ENCODE measurements at places on chromosomes 2 and 18. TPM values are rescaled to one million over a fixed set of nuclear protein-coding genes. Genes with fewer than 3 reads are reported as not detected.

DNA sequence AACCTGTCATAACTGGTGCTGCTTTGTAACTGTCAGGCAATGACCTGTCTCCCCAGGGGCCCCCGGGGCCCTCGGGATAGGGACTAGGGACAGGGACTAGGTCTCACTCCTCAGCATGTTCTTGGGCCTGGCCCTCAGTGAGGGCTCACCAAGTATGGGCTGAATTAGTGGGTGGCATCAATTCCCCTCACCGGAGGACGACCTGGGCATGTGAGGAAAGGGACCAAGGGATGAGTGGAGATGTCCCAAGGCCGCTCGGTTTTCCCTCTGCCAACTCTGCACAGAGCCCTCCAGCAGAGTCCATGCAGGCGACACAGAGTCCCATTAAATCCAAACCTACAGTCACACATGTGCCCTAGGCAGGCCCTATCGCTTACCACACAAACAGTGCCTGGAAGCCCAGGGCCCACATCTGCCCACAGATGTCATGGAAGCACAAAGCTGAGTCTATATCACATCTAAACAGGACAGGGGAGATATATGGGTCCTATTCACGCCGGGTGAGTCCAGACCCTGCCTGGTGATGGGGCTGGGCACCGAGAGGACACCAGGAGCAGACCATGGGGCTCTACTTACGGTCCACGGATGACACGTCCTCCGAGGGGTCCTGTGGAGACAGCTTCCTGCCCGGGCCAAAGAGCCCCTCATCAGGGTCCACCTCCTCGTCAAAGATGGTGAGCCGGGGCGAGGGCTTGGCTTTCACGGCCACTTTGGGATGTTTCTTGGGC lies 26.6 kb downstream of the HS1BP3 start:
- DNase-seq = no peak

Gene KYNU
- total RNA-seq = 2.1 TPM

GRCh38 chr2:239929504-239929903 lies 95.6 kb downstream of the NDUFA10 start:
- peak; percentile 4 for DNase-seq

- DNase-seq = no peak
Measured at GRCh38 chr2:108604196-108604595, 69.9 kb downstream of the LIMS1 start.

DNA sequence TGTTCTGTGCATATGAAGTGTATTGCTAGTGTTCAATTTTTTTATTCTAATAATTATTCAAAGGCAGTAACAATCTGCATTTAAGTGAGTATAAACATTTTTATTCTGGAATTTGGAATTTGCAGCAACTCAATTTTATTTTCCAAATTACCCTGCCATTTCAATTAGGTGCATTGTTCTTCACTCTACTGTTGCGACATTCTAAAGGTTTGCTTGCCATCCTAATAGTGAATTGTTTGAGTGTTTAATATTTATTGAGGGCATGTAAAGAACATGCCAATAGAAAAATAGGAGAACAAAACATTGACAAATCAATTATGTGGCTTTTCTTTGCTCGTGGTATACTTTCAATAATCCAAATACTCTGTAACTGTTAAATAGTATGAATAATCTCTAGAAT lies 18.0 kb downstream of the MEIS1 start:
- DNase-seq = no peak

Gene PSMA8
- not detected for total RNA-seq

DNA sequence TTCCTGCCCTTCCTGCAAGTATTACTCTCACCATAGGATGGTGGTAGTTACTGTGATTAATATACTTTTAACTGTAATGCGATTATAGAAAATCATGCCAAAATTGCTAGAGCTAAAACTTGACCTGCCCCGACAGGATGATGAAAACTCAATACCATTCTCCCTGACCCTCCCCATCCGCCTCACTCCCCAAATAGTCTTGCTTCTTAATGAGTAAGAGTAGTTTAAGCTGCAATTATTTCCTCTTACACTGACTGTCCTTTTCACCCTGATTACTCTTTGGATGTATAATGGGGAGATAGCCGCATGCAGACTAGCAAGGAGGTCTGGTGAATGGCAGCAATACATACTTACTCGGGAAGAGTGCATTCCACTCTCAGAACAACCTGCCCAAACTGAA lies 269.6 kb upstream of the SIX3 start:
- DNase-seq = no peak

DNA sequence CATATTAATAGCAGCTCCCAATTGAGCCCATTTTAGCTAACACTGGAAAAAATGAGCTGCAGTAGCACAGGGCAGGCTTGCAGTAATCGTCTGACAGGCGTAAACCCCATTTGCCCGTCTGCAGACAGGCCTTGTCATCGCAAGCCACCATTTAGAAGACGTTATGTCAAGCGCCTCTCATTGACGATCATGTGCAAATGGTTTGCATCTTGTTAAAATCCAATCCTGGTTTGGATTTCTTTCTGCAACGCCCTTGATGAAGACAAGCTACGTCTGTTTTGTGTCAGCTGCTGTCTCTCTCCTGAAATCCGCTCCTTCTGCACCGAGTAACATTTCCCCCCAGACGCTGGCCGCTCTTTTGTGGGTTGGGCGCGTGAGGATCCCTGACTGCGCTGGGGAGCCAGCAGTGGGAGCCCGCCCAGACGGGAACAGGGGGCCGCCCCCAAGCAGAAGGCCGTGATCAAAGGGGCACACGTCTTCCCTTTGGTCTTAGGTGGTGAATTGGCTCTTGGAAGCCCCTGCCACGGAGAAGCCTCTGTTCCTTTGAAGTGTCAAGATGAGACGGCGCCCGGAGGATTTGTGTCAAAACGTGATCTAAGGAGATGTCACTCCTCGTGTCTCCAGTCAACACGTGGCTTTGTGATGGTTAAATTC lies 84.2 kb upstream of the GPC1 start:
- DNase-seq = no peak

GRCh38 chr18:58110398-58110797 lies 66.4 kb downstream of the NEDD4L start:
- no peak for DNase-seq

DNA sequence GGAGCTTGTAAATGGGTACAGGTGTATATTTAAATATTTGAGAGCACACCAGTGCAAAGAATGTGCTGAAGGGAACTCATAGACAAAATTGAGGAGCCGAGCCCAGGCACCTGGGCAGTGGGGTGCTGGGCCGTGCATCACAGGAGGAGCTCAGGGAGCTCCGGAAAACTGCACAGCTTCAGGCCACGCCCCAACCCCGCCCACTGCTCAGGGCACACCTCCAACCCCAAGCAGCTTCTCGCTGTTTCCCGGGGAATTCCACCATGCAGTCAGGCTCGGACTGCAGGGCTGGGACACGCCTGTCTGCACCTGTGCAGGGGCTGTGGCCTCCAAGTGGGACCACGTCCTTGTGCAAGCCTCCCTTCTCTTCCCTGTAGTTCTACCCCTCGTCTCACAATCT lies 243.0 kb downstream of the HDAC4 start:
- DNase-seq = peak; percentile 33

Gene CD8A
- 0.07 TPM for total RNA-seq

Gene SGPP2
- 4.2 TPM for total RNA-seq

DNA sequence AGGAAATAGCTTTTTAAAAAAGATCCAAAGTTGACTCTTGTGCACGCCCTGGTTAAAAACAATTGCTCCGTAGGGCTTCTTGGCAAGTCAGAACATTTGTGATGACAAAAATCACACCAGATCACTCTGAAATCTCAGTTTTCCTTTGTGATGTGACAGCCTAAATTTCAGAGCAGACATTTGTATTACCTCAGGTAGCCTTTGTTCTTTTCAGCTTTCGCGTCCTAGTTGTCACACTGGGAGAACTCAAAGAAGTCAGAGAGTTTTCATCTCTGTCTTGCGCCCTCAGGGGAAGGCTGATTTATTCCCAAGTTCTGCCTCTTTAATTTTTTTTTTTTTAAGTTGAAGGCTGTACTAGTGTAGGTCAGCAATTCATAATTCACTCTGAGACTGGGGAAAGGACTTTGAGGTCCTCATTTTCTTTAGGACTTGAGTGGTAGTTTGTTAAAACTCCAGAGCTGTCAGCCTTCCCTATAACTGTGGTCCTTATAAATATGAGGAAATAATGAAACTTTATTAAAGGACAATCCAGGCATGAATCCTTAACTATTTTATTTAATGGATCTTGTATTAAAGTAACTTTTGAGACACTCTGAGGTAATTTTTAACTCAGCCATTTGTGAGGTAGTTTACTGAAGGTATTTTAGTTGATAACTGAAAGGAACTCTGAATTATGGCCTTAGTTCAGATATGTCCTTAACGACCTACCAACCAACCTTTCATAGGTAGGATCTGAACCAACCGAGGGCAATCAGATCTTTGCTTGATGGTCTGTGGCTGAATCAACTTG lies 525.1 kb upstream of the FAM98A start:
- no peak for DNase-seq

- no peak for DNase-seq
Measured at GRCh38 chr2:34408100-34408499, 809.0 kb upstream of the FAM98A start.

DNA sequence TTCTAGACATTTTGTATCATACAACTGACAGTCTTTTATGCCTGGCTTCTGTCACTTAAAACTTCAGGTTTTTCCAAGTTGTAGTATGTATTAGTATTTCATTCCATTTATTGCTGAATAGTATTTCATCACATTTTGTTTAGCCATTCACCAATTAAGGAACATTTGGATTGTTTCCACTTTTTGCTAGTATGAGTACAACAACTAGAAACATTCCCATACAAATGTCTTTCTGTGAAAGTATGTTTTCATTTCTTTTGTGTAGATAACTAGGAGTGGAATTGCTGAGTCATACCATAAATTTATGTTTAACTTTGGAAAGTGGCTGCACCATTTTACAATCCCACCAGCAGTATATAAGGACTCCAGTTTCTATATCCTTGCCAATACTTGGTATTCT lies 135.9 kb downstream of the ATAD2B start:
- DNase-seq = no peak

- DNase-seq = peak; percentile 89
Measured at GRCh38 chr2:188788621-188789020, 185.6 kb upstream of the COL3A1 start.

DNA sequence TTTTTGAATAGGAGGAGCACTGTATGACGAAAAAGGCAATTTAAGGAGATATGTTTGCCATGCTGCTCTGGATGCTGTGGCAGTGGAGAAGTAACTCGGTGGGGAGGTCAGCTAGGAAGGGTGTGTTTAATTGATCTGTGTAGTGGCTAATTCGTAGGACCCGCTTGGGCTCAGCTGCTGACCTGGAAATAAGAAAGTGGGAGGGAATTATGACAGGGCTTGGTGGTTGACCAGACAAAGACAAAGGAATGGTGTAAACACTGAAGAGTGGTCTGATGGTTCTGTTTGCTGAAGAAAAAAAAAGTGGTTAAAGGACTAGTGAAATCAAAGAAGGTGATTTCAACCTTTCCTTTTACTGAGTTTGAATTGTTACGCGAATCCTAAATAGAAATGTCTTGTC lies 146.0 kb downstream of the MAP4K4 start:
- DNase-seq = no peak

DNA sequence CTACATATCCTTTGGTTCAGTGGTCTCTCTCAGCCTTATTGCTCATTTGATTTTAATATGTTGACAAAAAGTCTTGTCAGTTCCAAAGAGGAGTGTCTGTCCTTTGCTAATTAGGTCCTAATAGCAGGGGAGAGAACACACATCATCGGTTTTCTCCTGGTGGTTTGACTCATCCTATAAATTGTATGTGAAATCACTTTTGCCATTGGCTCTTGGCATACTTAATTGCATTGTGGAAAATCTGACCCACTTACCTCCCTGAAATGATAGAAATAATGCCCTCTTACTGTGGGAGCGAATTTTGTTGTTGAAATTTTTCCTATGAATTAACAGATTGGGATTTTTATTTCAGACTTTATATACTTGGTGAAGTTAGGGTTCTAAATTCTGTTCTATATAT lies 58.3 kb downstream of the MTCL1 start:
- no peak for DNase-seq

Gene SLC14A1
- 26.0 TPM for total RNA-seq

DNA sequence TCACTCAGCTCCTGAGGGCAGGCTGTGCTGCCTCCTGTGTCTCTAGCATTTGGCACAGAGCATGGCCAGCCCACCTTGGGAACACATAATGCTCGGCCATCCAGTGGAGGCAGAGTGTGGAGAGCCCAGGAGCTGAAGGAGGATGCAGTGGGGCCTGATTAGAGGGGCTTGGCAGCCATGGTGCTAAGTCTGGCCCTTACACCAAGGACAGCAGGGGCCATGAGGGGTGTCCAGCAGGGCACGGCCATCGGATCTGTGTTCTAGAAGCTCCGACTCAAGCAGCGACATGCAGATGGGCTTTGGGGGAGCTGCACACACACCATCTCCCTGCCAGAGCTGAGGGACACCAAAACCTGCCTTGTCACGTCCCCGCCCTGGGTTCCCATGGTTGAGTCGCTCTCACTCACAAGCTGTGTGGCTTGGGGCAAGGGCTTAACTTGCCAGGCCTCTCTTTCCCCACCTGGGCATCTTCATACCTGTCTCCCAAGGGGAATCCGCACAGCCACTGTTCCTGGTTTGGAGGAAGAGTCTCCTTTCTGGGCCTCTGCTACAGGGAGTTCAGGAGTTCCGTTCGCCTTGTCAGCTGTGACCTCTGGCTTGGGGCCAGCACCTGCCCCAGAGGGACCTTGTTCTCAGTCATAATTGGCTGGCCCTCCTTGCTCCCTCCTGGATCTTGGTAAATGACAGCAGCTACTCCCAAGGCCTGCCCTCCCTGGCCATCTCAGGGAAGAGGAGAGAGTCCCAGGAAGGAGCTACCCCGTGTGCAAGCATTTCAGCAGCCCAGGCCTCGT lies 1.3 kb upstream of the TOGARAM2 start:
- no peak for DNase-seq

- no peak for DNase-seq
Measured at GRCh38 chr2:162252153-162252552, 8.9 kb upstream of the FAP start.

Gene ASB18
- not detected for total RNA-seq

DNA sequence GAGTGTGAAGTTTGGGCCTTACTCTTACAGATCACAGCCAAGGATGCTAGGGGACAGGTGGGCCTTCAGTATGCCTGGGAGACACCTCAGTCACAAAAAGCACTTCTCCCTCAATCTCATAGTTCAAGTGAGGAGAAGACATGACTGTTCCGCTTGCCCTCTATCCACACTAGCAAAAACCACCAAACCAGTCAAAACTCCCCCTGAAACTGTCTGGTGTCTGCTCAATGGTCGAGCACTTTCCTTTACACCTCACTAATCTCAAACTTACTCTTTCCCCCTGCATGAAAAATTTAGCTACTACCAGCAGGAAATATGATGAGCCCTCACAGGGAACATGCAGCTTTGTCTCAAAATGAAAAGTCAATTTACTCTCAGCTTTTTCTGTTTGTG lies 232.2 kb downstream of the TRIB2 start:
- DNase-seq = no peak

Gene RND3
- total RNA-seq = 20.8 TPM

- DNase-seq = no peak
Measured at GRCh38 chr2:166464187-166464586, 29.9 kb downstream of the SCN7A start.

DNA sequence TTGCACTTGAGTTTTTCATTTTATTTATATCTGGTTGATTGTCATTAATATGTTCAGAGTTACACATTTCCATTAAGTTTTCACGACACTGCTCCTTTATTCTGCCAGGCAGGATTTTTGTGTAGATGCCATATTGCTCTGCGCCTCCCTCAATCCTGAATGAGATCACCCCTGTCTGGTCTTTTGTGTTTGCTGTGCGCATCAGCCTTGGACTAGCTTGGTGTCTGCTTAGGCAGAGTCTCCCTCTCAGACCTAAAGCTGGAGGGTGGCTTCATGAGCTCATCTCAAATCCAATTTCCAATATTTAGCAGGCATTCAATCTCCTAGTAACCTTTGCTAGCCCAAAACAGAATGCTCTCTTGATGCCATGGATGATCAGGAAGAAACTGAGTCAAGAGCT lies 137.4 kb downstream of the SMAD7 start:
- no peak for DNase-seq

Gene LIMS3
- not detected for total RNA-seq
